Stimulated activated CD4-positive, alpha-beta T cell treated with anti-CD3 and anti-CD28 coated beads, Interleukin-1b, Interleukin-23, amount 100 ng/mL, for 48 hours (primary cell): ENCODE measurements at places on chromosomes 5 and 9.

DNA sequence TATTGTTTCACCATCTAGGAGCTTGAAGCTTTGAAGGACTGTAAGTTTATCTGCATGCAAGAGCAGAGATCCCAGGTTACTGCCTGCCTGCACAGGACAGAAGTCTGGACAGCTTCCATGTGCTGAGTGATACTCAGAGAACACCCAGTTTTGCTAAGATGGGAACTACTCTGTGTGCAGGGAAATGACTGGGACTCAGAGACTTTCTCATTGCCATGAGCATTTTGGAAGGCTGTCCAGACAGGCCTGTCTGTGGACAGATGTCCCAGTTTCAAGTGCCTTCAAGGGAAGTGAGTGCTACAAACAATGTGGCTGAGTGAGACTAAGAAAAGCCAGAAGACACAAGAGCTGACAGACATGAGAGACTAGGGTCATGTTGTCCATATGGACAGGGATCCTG, 19.2 kb upstream of the ZNF131 start:
- no peak for DNase-seq

- peak; percentile 40 for DNase-seq
Measured at GRCh38 chr5:40401284-40402006, 278.3 kb upstream of the PTGER4 start.

GRCh38 chr5:137808503-137809135, 54.5 kb upstream of the HNRNPA0 start:
- DNase-seq: no peak

GRCh38 chr9:74499111-74499601, 2.0 kb downstream of the RORB start:
- no peak for DNase-seq

- peak; percentile 40 for DNase-seq
Measured at GRCh38 chr5:142866563-142867275, 96.5 kb downstream of the ARHGAP26 start.

DNA sequence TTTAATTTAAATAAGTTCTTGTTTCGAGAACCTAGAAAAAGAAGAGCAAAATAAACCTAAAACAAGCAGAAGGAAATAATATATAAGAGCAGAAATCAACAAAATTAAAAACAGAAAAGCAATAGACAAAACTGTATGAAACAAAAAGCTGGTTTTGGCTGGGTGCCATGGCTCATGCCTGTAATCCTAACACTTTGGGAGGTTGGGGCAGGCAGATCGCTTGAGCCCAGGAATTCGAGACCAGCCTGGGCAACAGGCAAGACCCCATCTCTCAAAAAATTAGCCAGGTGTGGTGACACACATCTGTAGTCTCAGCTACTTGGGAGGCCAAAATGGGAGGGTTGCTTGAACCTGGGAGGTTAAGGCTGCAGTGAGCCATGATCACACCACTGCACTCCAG, 59.2 kb upstream of the OTP start:
- no peak for DNase-seq

GRCh38 chr9:93295456-93296076, 111.6 kb downstream of the WNK2 start:
- no peak for DNase-seq

DNA sequence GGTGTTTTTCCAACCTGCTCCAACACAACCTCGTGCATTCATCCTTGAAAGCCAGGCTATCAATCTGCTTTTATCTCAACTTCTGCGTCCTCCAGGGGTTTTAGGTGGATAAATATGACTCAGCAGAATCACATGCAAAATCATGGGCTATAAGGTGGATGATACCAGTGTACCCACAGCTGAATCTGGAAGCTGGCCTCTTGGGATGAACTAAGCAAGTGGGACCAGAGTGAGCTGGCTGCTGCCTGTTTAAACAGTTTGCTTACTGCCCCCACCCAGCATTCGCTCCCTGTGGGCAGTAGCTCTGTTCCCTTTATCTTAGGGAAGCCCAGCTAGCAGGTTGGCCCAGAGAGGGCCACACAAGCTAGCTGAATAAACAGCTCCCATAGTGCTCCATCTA, 194.0 kb downstream of the CRB2 start:
- no peak for DNase-seq

DNA sequence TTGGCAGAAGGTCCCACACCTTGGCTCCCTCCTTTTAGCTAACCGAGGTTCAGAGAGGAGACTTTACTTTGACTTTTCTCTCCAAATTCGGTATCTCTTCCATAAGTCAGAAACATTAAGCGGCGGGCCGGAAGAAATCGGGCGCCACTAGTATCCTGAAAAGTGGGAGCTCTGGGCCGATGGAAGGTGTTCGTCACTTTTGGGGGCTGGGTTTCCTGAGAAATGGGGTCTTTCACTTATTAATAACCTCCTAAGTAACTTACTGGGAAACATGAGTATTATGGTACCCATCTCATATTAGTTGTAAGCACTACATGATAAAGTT, 716 bp downstream of the STX17 start:
- DNase-seq: no peak

DNA sequence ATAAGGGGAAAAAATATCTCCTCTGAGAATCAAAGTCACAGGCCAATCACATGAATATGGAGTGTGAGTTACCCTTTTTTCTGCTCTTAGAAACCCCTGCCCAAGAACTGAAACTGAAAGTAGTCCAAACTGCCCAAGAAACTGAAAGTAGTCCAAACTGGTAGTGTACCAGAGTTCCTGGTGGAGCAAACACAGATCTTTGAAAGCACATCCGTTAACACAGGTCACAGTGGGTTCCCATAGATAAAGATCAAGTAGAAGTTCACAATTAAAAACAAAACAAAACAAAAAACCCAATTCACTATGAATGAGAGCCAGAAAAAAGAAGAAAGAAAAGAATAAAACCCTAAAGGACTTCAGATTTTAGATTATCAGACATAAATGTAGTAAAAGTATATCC, 332.4 kb upstream of the EFNA5 start:
- DNase-seq: no peak

GRCh38 chr9:118527261-118527660, 823.1 kb downstream of the TLR4 start:
- no peak for DNase-seq

DNA sequence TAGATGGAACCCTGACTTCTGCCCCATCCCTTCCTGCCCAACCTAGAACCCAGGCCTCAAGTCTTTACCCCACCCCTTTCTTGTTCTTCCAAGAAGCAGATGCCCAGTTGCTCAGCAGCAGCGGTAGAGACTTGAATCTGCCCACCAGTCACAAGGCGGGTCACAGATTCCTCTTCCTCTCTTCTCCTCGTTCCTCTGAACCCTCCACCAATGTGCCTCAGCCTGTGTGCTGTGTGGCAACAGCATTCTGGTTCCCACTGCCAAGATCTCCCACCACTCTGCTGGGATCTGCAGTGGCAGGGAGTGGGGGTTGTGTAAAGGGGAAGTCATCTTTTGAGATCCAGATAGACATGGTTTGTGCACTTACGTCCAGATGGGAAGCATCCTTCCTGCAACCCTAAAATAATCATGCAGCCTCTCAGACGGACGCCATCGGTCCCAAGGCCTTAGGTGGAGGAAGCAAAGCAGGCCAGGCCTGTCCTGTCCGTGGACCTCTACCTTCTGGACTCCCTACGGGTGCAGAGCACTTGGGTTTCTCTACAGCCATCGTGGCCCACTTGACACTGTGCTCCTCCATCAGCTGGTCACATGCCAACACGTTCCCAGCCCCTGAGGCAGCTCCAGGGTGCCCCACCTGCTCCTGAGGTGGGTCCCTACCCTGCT, 7.7 kb upstream of the RPL26L1 start:
- no peak for DNase-seq

DNA sequence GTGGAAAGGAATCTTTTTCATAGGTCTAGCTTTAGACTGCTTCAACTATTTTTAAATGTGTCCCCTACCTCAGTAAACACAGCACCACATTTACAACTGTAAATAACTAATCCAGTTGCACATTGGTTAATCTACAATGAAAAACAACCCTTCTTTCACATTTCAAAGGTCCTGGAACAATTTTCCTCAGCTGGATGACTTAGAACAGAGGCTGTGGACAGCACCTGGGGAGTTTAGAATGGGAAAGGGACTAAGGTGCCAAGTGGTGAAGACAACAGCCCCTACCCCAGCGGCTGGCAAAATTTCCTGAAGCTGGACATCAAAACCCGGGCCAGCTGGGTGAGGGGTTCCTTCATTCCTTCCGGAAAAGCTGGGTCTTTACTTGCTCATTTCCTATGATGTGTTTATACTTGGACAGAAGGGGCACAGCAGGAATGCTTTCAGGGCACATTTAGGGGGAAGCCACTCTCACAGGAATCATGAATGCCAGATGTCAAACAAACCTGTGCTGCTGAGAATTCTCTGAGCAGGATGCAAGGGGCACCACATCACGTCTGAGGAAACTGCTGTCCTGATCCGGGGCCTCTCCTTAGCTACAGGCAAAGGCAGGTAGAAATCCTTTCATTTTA, 158.3 kb downstream of the NR2F1-AS1 start:
- no peak for DNase-seq

DNA sequence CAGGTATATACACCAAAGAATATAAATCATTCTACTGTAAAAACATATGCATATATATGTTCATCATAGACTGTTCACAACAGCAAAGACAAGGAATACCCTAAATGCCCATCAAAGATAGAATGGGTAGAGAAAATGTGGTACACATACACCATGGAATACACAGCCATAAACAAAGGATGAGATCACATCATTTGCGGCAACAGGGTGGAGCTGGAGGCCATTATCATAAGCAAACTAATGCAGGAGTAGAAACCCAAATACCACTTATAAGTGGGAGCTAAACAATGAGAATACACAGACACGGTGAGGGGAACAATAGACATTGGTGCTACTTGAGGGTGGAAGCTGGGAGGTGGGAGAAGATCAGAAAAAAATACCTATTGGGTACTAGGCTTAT, 117.6 kb downstream of the COX7C start:
- no peak for DNase-seq

DNA sequence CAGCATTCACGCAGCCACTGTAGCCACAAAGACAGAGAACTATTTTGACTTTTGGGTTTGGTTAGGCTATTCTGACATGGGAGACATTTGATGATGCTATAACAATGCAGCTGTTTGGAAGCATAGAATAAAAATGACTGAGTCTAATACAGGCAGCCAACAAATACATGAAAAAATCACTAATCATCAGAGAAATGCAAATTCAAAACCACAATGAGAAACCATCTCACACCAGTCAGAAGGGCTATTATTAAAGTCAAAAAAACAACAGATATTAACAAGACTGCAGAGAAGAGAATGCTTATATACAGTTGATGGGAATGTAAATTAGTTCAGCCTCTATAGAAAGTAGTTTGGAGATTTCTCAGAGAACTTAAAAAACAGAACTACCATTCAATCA, 107.1 kb upstream of the POC5 start:
- no peak for DNase-seq

DNA sequence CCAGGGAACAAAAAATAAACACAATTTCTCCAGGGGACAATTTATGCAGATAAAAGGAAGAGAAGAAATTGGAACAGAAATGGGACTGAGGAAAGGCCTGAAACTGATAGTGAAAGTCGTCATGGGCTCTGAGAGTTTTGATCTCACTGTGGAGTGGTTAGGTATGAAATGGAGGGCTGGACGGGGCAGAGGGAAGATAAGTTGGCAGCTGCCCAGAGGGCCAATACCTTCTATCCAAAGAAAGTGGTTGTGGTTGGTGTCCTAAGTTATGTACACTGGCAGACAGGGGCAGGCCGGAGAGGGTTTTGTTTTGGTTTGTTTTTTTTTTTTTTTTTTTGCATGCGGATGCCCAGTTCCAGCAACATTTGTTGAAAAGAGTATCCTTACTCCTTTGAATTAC, 46.1 kb downstream of the ZNF618 start:
- no peak for DNase-seq

- no peak for DNase-seq
Measured at GRCh38 chr5:994821-995220, 13.8 kb upstream of the NKD2 start.

DNA sequence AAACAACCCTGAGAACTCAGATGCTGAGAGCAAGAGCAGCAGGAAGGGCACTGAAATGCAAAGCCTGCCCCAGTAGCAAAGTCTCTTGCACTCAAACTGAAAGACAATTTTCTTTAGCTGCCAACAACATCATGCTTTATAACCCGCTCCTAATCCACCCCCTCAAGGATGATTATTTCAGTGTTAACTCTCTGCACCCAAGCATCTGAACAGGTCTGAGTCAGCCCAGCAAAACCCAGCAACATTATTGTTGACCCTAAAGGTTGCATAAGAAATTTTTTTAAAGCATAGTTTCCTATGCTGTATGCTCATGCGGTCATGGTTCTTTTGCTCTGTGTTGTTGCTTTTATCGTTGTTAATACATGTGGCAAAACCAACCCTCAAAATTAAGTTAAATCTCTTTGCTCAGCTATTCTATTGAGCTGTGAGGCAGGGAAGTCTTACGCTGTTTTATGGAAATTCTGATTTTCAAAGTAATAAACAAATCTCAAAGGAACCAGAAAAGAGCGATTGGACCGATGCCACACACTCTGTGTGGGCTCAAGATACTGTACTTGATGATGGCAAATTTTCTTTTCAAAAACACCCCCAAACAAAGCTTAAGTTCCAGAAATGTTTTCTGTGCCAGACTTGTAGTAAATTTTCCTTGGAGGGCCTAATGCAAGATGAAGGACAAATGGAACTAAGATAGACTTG, 440.6 kb upstream of the MPDZ start:
- DNase-seq: no peak

- no peak for DNase-seq
Measured at GRCh38 chr9:91795598-91796241, 154.3 kb downstream of the ROR2 start.

GRCh38 chr9:122900791-122901190, 4.4 kb downstream of the RC3H2 start:
- no peak for DNase-seq

DNA sequence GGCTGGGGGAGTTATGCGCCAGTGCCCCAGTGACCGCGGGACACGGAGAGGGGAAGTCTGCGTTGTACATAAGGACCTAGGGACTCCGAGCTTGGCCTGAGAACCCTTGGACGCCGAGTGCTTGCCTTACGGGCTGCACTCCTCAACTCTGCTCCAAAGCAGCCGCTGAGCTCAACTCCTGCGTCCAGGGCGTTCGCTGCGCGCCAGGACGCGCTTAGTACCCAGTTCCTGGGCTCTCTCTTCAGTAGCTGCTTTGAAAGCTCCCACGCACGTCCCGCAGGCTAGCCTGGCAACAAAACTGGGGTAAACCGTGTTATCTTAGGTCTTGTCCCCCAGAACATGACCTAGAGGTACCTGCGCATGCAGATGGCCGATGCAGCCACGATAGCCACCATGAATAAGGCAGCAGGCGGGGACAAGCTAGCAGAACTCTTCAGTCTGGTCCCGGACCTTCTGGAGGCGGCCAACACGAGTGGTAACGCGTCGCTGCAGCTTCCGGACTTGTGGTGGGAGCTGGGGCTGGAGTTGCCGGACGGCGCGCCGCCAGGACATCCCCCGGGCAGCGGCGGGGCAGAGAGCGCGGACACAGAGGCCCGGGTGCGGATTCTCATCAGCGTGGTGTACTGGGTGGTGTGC, at the start of gene RXFP3:
TSS of gene RXFP3 (plus strand) at position 6 of the 636 bp plus-strand sequence. CDS start at position 361, 355 bp downstream.
- no peak for DNase-seq

- no peak for DNase-seq
Measured at GRCh38 chr5:42855386-42855785, 43.7 kb upstream of the SELENOP start.

- no peak for DNase-seq
Measured at GRCh38 chr9:90860382-90860781, 58.8 kb downstream of the SYK start.
